Uterus (tissue), 4 donors: ENCODE measurements at places on chromosomes 7 and 10.
A peak's percentile ranks its signal among the peaks of the same experiment; 100 is the strongest.

DNA sequence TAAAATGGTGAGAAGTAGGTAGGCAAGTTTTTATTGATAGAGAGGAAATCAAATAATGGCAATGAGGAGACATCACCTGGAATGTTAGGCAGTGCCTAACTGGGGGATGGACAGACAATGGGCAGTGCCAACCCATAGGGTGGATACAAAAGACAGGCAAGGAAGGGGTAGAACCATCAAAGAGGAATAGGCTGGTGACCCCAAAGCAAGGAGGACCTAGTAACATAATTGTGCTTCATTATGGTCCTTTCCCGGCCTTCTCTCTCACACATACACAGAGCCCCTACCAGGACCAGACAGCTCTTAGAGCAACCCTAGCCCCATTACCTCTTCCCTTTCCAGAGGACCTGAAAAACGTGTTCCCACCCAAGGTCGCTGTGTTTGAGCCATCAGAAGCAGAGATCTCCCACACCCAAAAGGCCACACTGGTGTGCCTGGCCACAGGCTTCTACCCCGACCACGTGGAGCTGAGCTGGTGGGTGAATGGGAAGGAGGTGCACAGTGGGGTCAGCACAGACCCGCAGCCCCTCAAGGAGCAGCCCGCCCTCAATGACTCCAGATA, 30.0 kb downstream of the PRSS2 start:
- H3K27ac ChIP-seq: no peak overlapping the region
- H3K36me3 ChIP-seq: no peaks in the 10 kb centered on the region
- H3K4me1 ChIP-seq: peaks cover 15% of the 10 kb centered on the region
- no peak for DNase-seq
- no peak overlapping the region for H3K4me3 ChIP-seq
- H3K27me3 ChIP-seq: peaks cover 10% of the 10 kb centered on the region

DNA sequence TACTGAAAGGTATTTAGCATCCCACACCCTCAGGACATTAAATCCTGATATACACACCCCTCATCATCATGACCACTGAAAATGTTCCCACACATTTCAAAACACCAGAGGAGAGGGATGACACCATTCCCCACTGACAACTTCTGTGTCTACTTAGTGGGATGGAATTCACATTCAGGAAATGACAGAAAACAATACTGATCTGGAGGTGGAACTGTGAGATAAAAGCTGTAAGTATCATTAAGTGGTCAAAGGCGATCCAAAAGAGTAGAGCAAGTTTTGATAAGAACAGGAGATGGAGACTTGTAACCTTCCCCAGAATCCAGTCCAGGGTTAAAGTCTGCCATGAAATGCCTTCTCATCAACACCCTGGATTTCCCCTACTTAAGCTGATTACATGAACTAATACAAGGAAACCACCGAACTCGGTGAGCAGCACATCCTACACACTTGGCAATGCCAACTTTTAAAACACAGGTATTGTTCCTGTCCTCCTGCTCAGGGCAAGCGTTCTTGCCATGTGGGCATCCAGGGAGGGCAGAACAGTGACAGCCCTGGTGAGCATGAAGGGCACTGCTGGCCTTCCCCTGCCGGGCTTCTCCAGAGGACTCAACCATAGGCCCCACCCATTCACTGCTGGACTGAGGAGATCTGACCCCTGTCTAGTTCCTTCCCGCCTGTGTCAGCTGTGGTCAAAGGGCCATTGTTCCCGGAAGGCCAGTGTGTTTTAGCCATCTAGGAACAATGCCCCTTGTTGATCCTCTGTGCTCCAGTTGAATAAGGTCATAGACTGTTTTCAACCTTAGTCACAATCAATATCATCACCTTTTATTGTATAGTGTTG, 85.0 kb downstream of the SGMS1 start:
- no peak for DNase-seq
- H3K4me1 ChIP-seq: no peaks in the 10 kb centered on the region
- H3K27me3 ChIP-seq: no peaks in the 10 kb centered on the region
- H3K27ac ChIP-seq: no peak overlapping the region

DNA sequence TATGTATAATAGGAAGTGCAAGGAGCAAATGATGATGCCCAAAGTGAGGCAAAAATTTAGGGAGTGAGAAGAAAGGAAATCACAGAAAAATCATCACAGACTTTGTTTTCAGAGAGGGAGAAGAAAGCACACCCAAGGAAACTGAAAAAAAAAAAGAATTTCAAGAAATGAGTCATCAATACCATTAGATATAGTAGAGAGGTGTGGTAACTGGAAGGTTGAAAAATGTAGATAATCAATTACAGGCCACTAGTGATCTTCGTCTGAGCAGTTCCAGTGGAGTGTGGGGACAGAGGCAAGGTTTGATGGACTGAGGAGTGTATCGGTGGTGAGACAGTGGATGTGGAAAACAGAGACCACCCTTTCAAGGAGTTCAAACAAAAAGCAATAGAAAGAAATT, 31.7 kb downstream of the ASB4 start:
- DNase-seq: no peak
- H3K27me3 ChIP-seq: no peaks in the 10 kb centered on the region
- H3K27ac ChIP-seq: no peak overlapping the region
- no peaks in the 10 kb centered on the region for H3K36me3 ChIP-seq

- H3K27me3 ChIP-seq: no peaks in the 10 kb centered on the region
- peaks cover 17% of the 10 kb centered on the region for H3K4me1 ChIP-seq
- peak; percentile 13 for DNase-seq
- H3K4me3 ChIP-seq: no peak overlapping the region
- H3K27ac ChIP-seq: peak overlapping the region; percentile 80
- H3K36me3 ChIP-seq: no peaks in the 10 kb centered on the region
Observed at GRCh38 chr10:71978476-71978875, 14.3 kb downstream of the CHST3 start.

DNA sequence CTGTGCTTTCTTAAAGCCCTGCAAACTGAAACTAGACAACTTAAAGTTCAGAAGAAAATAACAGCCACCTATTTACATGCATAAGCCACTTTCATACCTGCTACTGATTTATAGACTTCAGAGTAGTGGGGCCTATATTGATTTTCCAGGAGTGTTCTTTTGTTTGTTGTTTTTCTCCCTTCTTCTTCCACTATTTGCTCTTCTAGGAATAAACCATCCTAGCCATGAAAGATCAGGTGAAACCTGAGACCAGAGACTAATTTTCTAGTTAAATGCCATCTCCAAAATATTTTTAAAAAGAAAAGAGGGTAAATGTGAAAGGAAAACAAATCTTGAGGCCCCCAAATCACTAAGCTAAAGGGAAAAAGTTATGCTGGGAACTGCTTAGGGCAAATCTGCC, 72.4 kb upstream of the C1GALT1 start:
- no peak for DNase-seq
- H3K27me3 ChIP-seq: no peaks in the 10 kb centered on the region
- H3K4me1 ChIP-seq: no peaks in the 10 kb centered on the region
- H3K4me3 ChIP-seq: no peak overlapping the region

DNA sequence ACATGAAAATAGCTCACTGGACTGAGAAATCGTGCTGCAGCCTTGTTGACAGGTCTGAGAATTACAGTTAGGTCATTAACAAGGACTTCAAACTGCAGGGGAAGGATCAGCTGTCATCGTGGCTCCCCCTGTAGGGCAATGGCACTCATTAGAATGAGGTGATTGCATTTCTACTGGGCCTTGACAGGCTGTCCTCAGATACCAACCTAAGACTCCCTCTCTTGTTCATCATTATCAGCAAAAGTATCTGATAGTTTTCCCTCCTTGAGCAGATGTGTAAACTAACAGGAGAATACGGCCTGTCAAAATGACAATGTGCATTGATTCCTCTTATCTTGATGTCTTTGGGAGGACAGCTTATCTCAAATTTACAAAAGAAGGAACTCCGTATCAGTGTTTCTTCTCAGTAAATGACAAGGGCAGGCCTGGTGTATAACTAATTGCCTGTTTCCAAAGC, 648.5 kb upstream of the LRRN3 start:
- H3K27me3 ChIP-seq: no peaks in the 10 kb centered on the region
- H3K36me3 ChIP-seq: no peaks in the 10 kb centered on the region
- no peak for DNase-seq
- H3K4me1 ChIP-seq: no peaks in the 10 kb centered on the region
- no peak overlapping the region for H3K27ac ChIP-seq

- H3K4me1 ChIP-seq: no peaks in the 10 kb centered on the region
- H3K36me3 ChIP-seq: no peaks in the 10 kb centered on the region
- H3K27ac ChIP-seq: no peak overlapping the region
- H3K4me3 ChIP-seq: no peak overlapping the region
- no peak for DNase-seq
Observed at GRCh38 chr7:3176112-3177000, 124.7 kb upstream of the SDK1 start.

DNA sequence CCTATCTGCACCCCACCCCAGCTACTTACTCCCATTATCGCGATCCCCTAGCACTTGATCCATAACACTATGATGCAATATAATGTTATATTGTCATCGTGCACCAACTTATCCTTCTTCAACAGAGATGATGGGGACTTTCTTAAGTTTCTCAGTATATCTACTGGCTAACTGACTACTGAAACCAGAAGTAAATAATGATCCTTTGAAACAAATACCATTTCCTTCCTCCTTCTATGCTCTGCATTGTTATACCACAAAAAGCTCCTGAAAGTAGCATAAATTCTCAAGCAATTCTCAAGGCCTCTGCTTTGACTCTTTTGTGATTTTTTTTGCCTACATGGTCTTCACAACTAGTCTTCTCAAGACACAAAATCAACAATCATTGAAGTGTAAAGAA, 68.9 kb downstream of the HTR7 start:
- no peaks in the 10 kb centered on the region for H3K4me1 ChIP-seq
- no peak overlapping the region for H3K27ac ChIP-seq
- no peak overlapping the region for H3K4me3 ChIP-seq
- H3K36me3 ChIP-seq: no peaks in the 10 kb centered on the region

DNA sequence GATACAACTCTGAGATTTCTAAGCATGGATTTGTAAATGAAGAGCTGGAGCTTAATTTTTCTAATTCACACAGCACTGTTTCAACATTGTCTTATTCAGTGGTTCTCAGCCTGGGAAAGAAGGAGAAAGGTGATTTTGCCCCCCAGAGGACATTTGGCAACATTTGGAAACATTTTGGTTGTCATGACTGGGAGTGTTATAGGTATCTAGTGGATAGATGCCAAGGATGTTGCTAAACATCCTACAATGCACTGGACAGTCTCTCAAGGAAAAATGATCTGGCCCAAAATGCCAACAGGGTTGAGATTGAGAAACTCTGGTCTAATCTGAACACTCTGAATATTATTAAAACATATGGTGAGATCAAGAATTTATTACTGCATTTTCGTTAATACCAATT, 3.8 kb upstream of the CAV2 start:
- H3K36me3 ChIP-seq: no peaks in the 10 kb centered on the region
- H3K4me3 ChIP-seq: no peak overlapping the region
- no peak for DNase-seq
- no peaks in the 10 kb centered on the region for H3K27me3 ChIP-seq

DNA sequence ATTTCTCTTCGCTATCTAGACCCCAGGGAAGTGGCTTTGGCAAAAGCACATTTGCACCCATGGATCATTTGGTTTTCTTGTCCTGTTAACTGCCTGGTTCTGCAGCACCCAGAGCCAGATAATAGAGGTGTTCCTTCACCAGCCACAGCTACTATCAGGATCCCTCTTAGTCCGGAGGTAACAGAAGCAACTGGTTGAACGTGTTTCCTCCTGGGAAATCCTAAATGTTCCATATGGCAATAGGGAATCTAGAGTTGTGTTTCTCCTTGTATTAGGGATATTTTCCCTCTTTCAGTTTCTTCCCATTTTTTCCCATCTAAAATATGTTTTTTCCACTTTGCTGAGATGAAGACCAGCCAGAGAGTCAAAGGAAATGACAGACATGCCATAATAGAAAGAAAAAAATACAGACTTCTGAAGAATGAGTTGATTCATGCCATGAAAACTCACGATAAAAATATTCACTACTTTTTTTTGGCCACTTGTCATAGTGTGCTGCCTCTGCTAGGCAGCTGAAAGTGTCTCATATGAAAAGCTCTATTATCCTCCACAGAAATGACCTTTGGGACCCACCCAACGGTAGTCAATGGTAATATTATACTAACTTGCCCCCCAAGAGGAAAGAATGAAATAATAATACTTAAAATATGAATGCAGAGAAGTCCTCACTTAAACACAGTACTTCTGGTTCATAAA, 472.8 kb downstream of the KCNMA1 start:
- H3K4me1 ChIP-seq: peaks cover 2% of the 10 kb centered on the region

DNA sequence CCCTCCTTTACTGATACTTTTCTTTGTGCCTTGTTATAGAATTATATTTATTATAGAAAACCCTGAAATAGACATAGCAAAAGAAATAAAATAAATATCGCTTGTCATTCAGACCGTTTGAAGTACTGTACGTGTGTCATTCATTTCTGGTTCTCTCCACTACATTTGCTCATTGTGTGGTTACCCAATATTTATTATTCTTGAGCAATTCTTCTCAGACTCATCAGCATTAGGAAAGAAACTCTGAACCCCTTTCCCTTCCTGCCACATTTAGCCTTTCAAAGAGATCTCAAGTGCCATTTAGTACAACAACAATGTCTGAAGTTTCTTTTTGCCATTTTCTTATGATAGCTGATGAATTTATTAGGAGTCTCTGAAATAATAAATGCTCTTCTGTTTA, 154.1 kb downstream of the KIAA1217 start:
- no peak overlapping the region for H3K4me3 ChIP-seq
- H3K27me3 ChIP-seq: no peaks in the 10 kb centered on the region
- H3K27ac ChIP-seq: no peak overlapping the region
- no peak for DNase-seq

GRCh38 chr10:34808801-34809745, 6.0 kb downstream of the PARD3 start:
- no peak for DNase-seq
- H3K36me3 ChIP-seq: no peaks in the 10 kb centered on the region
- H3K27me3 ChIP-seq: no peaks in the 10 kb centered on the region
- no peak overlapping the region for H3K4me3 ChIP-seq

DNA sequence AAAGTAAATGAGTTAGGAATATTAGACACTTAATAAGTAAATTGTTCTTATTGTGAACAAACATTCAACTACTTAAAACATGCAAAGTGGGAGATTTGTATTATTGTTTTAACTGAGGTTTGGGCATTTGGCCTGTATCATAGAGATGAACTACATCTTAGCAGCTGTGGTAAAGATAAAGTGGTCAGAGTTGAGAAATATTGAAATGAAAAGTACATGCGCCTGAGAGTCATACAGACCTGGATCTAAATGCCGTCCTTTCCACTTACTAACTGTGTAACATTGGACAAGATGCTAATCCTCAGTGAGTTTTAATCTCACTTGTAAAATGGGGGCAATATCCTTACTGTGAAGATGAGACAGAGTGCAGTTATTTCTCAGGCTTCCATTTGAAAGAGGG, 74.5 kb downstream of the KMT2E start:
- H3K27ac ChIP-seq: no peak overlapping the region
- DNase-seq: no peak
- no peak overlapping the region for H3K4me3 ChIP-seq
- no peaks in the 10 kb centered on the region for H3K36me3 ChIP-seq

GRCh38 chr10:61758433-61758832, 95.7 kb downstream of the CABCOCO1 start:
- no peaks in the 10 kb centered on the region for H3K27me3 ChIP-seq
- no peak overlapping the region for H3K27ac ChIP-seq
- no peaks in the 10 kb centered on the region for H3K36me3 ChIP-seq
- no peaks in the 10 kb centered on the region for H3K4me1 ChIP-seq
- H3K4me3 ChIP-seq: no peak overlapping the region

GRCh38 chr10:72691470-72691862, 477 bp upstream of the MCU start:
- no peaks in the 10 kb centered on the region for H3K27me3 ChIP-seq
- no peaks in the 10 kb centered on the region for H3K4me1 ChIP-seq
- no peaks in the 10 kb centered on the region for H3K36me3 ChIP-seq
